ENCODE measurements at places on chromosomes 2 and 18.

DNA sequence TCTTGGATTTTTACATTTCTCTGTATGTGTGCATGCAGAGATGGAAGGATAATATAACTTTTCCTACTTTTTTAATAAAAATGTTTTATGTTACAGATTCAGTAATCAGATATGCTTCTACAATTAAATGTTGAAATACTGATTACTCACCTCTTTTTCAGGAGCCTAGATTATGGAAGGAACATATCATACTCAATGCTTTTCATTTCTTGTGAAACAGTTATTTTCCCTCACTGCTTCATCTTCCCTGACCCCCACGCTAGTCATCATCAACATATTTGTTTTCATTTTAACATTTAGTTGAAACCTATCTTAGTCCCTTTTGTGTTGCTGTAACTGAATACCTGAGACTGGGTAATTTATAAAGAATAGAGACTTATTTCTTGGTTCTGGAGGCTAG lies 190.7 kb downstream of the WDR7 start:
- no peak for DNase-seq

- DNase-seq: no peak
Measured at GRCh38 chr2:151999053-151999452, 99.8 kb downstream of the CACNB4 start.

- no peak for DNase-seq
Measured at GRCh38 chr2:190755772-190756415, 107.0 kb downstream of the NAB1 start.

DNA sequence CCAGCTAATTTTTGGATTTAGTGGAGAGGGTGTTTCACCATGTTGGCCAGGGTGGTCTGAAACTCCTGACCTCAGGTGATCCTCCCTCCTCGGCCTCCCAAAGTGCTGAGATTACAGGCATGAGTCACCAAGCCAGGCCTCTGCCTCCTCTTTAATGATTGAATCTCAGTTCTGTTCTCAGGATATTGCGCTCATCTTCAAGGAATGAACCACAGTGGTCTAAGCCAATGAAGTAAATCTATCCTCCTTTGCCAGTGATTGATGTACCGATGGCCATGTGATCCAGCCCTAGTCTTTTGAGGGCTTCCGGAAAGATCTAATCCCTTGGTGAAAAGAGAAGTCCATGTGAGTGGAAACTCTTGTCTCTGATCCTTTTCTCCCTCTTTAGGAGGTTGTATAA lies 48.6 kb downstream of the POLE4 start:
- DNase-seq: no peak

GRCh38 chr2:47484396-47484795 lies 81.4 kb downstream of the MSH2 start:
- DNase-seq: no peak

- DNase-seq: no peak
Measured at GRCh38 chr2:80510716-80511115, 206.2 kb upstream of the LRRTM1 start.

Measured in NCI-H187 (cell line).